Activated T-helper 2 cell treated with anti-CD3 and anti-CD28 coated beads, Interferon-gamma antibody, Interleukin-2, Interleukin-4, amounts not matched to agents 10 μg/mL and 5 μg/mL and 100 μg/mL, durations not matched to agents 14 hours and 24 hours and 36 hours (primary cell): ENCODE measurements at places on chromosomes 7 and 10.

DNA sequence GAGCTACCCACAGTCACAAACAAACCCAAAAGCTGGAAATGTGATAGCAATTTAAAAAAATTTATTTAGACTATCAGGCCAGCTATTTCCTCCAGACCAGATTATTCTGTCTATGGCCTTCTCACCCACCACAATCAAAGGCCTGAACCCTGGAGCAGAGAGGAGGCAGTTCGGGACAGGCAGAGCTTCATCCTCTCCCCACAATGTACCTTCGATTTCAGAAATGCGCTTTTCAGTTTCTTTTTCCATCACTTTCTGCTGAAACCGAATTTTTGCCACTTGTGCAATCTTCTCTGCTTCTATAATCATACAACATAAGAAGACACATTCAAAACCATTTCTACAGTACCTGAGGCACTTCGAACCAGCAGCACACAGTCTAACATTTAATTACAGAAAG lies 29.9 kb downstream of the ERLIN1 start:
- no peak overlapping the region for H3K4me3 ChIP-seq
- DNase-seq: no peak
- H3K27ac ChIP-seq: no peak overlapping the region
- no peaks in the 10 kb centered on the region for H3K27me3 ChIP-seq
- H3K4me1 ChIP-seq: peaks cover 33% of the 10 kb centered on the region
- peaks cover 86% of the 10 kb centered on the region for H3K36me3 ChIP-seq

DNA sequence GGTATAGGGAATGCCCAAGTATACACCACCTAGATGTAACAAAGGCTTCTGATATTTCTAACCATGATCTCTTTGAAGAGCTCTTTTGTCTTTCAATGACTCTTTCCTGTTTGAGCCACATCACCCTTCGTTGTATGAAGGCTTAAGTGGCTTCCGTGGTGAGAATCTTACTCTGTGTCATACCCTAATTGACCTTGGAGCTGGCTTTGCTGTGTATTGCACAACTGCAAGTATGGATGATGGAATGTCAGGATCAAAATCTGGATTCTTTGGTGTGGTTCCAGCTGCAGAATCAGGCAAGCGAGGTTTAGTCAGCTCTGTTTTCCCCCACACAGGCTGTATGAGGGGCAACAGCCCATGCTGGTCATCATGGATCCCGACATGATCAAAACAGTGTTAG lies 16.0 kb downstream of the CYP3A43 start:
- peaks cover 18% of the 10 kb centered on the region for H3K27me3 ChIP-seq
- no peaks in the 10 kb centered on the region for H3K36me3 ChIP-seq
- no peak for DNase-seq
- H3K4me1 ChIP-seq: no peaks in the 10 kb centered on the region
- no peak overlapping the region for H3K4me3 ChIP-seq
- H3K27ac ChIP-seq: no peak overlapping the region

GRCh38 chr10:28468707-28469483 lies 64.0 kb upstream of the WAC start:
- no peak for DNase-seq
- H3K4me1 ChIP-seq: no peaks in the 10 kb centered on the region
- H3K27ac ChIP-seq: no peak overlapping the region
- H3K36me3 ChIP-seq: no peaks in the 10 kb centered on the region

DNA sequence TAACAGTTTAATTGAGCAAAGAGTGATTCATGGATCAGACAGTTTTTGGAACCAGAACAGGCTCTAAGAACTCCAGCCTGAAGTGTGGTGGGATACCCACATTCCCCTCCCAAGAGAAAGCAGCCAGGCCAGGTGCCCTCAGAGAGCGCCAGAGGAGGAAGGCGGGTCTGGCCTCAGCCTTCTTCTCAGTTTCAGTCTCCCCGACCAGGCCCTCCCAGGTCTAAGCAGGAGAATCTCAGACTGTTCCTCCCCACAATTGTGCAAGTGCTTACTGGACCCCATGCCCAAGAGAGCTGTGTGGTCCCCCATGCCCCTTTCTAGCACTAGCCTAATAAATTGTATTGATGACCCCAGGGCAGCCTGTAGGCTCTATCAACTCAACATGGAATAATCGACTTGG lies 25.6 kb downstream of the PPIF start:
- no peak for DNase-seq
- H3K4me1 ChIP-seq: peaks cover 4% of the 10 kb centered on the region
- peaks cover 25% of the 10 kb centered on the region for H3K27me3 ChIP-seq
- no peak overlapping the region for H3K27ac ChIP-seq
- no peaks in the 10 kb centered on the region for H3K36me3 ChIP-seq

GRCh38 chr10:126063353-126063791 lies 167.0 kb downstream of the FANK1 start:
- H3K27ac ChIP-seq: no peak overlapping the region
- no peaks in the 10 kb centered on the region for H3K4me1 ChIP-seq
- no peak for DNase-seq

GRCh38 chr10:1360558-1361164 lies 304.5 kb downstream of the WDR37 start:
- no peak overlapping the region for H3K4me3 ChIP-seq
- H3K27me3 ChIP-seq: peaks cover 24% of the 10 kb centered on the region
- no peak for DNase-seq
- peaks cover 16% of the 10 kb centered on the region for H3K4me1 ChIP-seq

- H3K36me3 ChIP-seq: no peaks in the 10 kb centered on the region
- H3K4me3 ChIP-seq: no peak overlapping the region
- peaks cover 2% of the 10 kb centered on the region for H3K27me3 ChIP-seq
- no peak for DNase-seq
- H3K27ac ChIP-seq: no peak overlapping the region
Observed at GRCh38 chr7:120164-120991, 72.0 kb upstream of the FAM20C start.

GRCh38 chr10:133444342-133445267 lies 9.1 kb upstream of the SCART1 start:
- no peak overlapping the region for H3K27ac ChIP-seq
- peaks cover 1% of the 10 kb centered on the region for H3K27me3 ChIP-seq
- no peak for DNase-seq
- H3K36me3 ChIP-seq: peaks cover 17% of the 10 kb centered on the region
- H3K4me1 ChIP-seq: peaks cover 9% of the 10 kb centered on the region
- no peak overlapping the region for H3K4me3 ChIP-seq

- H3K27ac ChIP-seq: no peak overlapping the region
- H3K27me3 ChIP-seq: peaks cover 2% of the 10 kb centered on the region
- peaks cover 21% of the 10 kb centered on the region for H3K4me1 ChIP-seq
- H3K36me3 ChIP-seq: peaks cover 11% of the 10 kb centered on the region
- no peak overlapping the region for H3K4me3 ChIP-seq
Observed at GRCh38 chr7:157501581-157501980, 164.8 kb downstream of the DNAJB6 start.

- no peak overlapping the region for H3K4me3 ChIP-seq
- H3K27ac ChIP-seq: no peak overlapping the region
- peaks cover 1% of the 10 kb centered on the region for H3K27me3 ChIP-seq
- H3K4me1 ChIP-seq: peaks cover 8% of the 10 kb centered on the region
- H3K36me3 ChIP-seq: no peaks in the 10 kb centered on the region
- no peak for DNase-seq
Observed at GRCh38 chr7:29955075-29955792, 34.4 kb downstream of the SCRN1 start.

- H3K4me1 ChIP-seq: peaks cover 6% of the 10 kb centered on the region
- no peak overlapping the region for H3K4me3 ChIP-seq
- H3K27me3 ChIP-seq: peaks cover 3% of the 10 kb centered on the region
- no peak overlapping the region for H3K27ac ChIP-seq
- no peak for DNase-seq
Observed at GRCh38 chr7:121449735-121450240, 53.7 kb upstream of the FAM3C start.

DNA sequence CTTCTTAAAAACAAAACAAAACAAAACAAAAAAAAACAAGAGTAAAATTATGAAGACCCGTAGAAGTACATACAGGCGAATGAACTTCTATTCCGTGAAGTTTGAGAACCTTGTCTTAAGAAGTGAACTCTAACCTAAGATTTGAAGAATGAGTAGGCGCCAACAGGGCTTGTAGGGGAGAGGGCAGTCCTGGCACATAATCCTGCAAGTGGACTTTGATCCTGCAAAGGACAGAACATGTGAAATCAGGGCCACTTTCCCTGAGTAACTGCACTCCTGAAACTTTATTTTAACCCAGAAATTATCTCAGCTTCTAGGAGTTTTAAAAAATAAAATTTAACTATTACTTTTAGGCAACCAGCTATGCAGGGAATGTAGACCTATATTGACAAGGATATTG lies 62.0 kb downstream of the GNAT3 start:
- DNase-seq: no peak
- H3K27ac ChIP-seq: no peak overlapping the region
- H3K4me3 ChIP-seq: no peak overlapping the region

DNA sequence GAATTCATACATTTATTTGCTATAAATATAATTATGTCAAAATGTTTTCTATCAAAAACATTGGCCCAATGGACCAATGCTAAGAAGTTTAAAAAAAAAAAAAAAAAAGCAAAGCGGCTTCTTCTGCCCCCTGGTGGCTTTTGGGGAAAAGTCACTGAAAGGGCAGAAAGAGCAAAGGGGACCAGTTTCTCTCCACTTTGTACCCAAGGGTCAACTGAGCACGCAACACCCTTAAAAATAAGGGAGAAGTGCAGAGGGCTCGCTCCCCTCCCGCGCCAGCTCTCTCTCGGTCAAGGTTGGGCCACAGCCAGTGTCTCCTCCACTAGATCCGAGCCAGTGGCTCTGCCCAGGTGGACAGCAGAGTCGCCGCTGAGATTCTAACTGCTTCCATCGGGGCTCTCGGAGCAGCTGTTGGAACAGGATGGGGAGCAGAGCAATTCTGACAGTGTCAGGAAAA lies 136.4 kb upstream of the FGFR2 start:
- DNase-seq: no peak
- peaks cover 12% of the 10 kb centered on the region for H3K4me1 ChIP-seq
- no peak overlapping the region for H3K27ac ChIP-seq
- H3K36me3 ChIP-seq: no peaks in the 10 kb centered on the region
- no peak overlapping the region for H3K4me3 ChIP-seq
- peaks cover 32% of the 10 kb centered on the region for H3K27me3 ChIP-seq

DNA sequence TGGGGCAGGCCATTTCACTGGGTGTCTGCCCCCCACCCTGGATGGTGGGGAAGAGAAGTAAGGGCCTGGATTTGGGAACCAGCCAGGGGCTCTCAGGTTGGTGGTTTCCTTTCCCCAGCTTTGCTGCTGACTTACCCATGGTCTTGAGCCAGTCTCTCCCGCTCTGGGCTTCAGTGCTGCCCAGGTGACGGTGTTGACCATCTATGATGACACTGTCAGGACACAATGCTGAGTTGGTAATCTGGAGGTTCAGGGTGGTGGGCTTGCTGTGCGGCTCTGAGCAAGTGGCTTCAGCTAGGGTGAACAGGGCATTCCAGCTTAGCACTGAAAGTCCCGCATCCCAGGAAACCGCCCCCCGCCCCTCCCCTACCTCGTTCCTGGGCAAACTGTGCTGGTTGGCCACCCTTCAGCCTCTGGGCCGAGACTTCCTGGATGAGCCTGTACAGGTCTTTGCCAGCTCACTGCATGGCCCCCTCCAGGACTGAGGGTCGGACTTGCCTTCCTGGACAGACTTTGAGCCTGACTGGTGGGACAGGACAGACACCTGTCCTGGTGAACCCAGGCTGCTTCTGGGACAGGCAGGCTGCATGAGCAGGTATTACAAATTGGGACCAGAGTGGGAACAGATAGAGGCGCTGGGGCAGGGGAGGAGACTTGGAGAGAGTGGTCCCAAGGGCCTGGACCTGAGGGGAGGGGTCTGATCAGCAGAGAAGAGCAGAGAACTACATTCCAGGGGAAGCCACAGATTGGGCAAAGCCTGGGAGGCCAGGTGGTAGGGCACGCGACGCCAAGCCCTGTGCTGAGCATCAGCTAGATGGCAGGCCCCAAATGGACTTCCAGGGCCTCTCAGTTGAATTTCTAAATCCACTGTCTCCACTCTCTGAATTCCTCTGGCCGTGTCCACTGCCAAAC lies 19.9 kb upstream of the ZMIZ1 start:
- no peaks in the 10 kb centered on the region for H3K27me3 ChIP-seq
- DNase-seq: no peak
- peak overlapping the region; percentile 97 for H3K27ac ChIP-seq
- H3K4me3 ChIP-seq: peak overlapping the region; percentile 26
- peaks cover 32% of the 10 kb centered on the region for H3K4me1 ChIP-seq

GRCh38 chr10:128230401-128230800 lies 104.2 kb upstream of the MKI67 start:
- H3K27me3 ChIP-seq: peaks cover 21% of the 10 kb centered on the region
- H3K36me3 ChIP-seq: no peaks in the 10 kb centered on the region
- no peak overlapping the region for H3K4me3 ChIP-seq

DNA sequence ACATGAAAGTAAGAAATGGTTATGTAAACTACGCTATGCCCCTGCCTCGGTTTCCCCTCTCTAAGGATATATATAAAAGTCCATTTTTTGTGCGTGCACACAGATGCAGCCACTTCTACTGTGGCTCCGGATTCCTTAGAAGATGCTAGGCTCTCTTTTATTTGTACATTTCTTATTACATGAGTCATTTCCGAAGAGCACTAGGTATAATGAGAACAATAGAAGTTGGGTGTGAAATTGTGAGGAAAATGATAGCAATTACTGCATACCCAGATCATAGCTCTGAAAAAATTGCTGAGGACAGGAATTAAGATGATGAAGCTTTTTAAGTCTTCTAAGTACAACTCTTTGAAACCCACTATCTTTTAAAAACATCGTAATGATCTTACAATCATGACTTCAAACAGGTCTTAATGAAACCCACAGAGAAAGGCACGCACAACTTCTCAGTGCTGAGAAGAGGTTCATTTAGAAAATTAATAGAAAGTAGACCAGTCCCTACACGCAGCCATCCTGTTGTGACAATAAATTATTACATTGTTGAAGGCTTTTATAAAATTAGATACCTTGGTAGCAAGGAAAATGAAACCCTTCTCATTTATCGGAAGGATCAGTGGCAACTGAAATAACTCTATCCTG lies 96.2 kb upstream of the FGFR2 start:
- no peaks in the 10 kb centered on the region for H3K27me3 ChIP-seq
- H3K4me3 ChIP-seq: no peak overlapping the region
- DNase-seq: no peak
- no peaks in the 10 kb centered on the region for H3K4me1 ChIP-seq
